ENCODE measurements at places on chromosomes 5 and 9.

DNA sequence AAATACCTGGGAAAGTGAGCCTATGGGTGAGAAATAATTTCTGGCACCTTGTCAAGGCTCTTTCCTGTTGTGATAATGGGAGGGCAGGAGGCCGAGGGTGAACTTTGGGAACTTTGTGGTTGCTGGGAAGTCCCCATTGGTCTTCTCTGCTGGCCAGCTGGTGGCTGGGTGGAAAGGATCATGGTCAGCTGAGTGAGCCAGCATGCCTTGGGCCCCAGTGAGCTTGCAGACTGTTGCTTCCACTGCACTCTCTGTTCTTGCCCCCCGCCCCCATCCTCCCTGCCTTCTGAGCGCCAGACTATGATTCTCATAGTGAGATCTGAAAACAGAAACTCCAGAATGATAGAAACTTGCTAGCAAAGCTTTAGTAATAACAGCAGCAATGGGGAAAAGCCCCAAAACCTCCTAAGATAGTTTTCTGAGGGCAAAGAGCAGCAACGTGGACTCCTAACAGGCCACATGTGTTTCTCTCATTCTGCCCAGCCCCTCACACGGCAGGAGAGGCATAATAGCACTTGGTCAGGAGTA, 139.2 kb upstream of the SMARCA2 start:
- peak; percentile 41 for DNase-seq

DNA sequence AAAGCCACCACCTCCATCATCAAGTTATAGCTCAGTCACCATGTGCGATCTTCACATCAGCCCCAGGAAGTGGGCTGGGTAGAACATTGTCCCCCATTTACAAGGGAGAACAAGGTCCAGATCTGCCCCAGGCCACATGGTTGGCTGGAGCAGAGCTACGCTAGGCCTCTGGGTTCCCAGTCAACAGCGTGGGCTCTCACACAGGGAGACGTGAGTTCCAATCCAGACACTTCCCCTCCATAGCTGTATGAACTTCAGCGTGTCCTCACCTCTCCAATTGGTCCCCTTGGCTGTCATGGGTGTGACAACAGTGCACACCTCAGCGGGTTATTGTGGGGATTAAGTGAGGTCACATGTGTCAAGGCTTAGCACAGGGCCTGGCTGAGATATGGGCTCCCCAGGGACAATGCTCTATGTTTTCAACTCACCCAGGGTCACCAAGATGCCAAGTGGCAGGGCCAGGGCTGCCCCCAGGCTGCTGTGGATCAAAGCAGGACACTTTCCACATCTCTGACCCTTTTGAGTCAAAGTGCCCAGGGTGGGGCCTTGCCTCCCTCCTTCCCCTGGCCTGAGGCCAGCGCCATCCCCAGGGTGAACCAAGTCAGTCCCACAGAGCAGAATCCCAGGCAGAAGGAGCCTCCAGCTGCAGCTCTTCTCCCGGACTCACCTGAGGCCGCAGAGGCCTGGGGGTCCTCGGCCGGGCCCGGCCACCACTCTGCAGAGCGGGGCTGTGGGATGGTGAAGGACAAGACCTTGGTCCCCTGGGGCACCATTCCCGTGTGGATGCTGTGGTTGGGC, 19.8 kb downstream of the AKNA start:
- DNase-seq: no peak

- no peak for DNase-seq
Observed at GRCh38 chr9:90069085-90069484, 464.3 kb downstream of the GADD45G start.

DNA sequence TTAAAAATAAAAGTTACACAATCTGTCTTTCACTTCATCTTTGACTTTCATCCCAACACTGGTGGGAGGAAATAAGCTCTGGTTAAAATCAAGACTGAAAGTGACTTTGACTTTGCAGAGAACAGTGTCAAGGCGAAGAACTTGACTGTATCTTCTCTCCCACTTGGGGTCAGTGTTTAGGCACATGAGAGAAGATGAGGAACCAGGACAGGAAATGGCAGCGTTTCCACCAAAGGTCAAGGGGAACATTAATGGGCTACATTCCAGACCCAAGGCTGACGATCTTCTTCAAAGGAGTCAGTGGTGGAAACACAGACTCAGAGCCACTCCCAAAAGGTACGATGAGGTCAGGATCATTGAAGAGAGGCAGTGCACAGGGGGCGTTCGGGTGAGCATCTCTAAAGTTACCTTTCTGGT, 409.5 kb downstream of the ARHGEF28 start:
- DNase-seq: no peak

- DNase-seq: no peak
Observed at GRCh38 chr9:114499528-114499927, 5.7 kb downstream of the WHRN start.

DNA sequence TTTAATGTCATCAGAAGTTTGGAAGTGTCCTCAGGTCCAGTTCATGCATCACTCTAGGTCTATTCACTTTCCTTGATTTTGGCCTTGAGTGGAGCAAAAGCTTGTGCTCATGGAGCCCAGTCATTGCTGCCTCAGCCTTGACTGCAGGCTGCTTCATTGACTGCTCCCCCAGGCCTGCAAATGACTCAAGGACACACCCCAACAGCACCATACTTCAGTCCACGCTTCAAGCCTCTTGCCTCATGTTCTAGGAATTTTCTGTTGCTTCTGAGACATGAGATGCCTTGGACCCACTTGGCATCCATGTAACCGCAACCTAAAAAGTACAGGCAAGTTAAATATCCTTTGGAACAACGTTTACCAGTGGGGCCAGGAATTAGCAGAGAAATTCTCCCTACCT, 193.7 kb downstream of the PIK3R1 start:
- DNase-seq: no peak
